NCI-H510A (cell line): ENCODE measurements at places on chromosomes 4 and X.

DNA sequence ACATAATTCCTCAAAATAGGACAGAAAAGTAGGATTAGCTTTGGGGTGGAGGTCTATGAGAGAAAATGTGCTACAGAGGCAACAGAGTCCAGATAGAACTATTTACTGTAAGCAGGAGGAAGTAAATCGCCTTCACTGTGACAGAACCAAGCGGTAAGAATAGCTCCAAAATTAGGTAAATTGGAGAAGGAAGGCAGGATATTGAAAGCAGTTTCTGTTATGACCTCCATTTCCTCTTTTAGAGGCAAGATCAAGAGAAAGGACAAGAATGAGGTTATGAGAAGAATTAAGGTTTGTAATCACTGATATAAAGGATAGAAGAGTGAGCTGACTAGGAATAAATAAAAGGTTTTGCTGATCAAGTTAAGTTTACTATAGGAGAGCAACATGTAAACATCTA is 44.1 kb upstream of the NEUROG2 start:
- no peak for DNase-seq

- no peak for DNase-seq
These were observed 34.7 kb downstream of the IL13RA1 start for GRCh38 chrX:118761939-118762707.

DNA sequence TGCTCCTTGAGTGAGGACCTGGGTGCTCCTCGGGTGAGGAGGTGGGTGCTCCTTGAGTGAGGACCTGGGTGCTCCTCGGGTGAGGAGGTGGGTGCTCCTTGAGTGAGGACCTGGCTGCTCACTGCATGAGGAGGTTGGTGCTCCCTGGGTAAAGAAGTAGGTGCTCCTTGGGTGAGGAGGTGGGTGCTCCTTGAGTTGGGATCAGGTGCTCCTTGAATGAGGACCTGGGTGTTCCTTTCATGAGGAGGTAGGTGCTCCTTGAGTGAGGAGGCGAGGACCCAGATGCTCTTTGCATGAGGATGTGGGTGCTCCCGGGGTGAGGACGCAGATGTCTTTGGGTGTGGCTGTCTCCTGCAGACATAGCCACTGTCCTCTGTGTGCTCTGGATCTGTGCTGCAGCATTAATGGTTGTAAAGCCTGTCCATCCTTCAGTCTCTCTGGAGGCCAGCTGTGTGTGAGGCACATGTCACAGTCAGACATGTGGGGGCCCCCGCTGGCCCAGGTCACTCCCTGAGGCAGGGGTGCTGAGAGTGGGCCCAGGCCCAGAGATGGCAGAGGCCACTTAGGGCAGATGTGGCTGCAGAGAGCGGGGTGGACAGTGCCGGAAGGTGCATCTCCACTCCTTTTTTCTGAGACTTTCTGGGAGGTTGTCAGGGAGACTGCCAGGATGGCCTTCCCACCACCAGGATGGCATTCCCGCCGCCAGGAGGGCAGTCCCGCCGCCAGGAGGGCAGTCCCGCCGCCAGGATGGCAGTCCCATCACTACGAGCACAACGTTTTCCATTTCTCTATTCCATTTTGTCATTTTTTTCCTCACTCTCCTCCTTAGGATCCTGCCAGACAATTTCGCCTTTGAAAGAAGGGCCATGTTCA is 101.8 kb downstream of the HMX1 start:
- no peak for DNase-seq

- DNase-seq = no peak
These were observed 22.2 kb upstream of the HMX1 start for GRCh38 chr4:8893624-8894423.

GRCh38 chr4:185870366-185870765 is 58.4 kb upstream of the SORBS2 start:
- DNase-seq = no peak

DNA sequence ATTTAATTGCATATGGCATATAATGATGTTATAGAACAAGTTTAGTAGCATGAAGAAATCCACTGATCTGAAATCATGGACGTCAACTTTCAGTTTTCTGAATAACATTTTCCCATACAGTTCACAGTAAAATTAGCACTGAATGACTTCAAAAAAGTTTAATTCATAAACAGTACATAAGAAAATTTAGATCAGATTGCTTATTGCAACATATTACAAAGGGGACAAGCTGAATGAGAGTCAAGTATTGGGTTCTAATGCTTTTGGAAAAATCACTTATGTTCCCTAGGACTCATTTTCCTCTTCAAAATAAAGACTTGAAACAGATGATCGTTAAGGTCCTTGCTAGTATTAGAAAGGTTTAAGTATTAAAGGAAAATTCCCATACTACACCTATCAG is 898.3 kb upstream of the INTU start:
- DNase-seq = no peak

DNA sequence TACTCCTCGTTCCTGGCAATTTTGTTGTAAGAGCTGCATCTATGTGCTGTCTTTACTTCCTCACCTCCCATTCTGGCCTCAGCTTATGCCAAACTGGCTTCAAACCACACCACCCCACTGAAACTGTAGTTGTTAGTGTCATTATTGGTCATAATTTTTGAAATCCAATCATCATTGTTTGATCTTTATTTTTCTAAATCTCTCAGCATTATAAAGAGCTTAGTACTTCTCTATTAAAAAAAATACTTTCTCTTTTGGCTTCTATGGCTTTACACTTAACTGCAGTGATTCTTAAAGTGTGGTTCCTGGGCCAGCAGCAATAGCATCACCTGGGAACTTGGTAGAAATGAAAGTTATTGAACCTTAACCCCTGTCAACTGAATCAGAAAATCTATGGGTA is 83.5 kb upstream of the GRPR start:
- no peak for DNase-seq

- DNase-seq = no peak
These were observed at the start of gene ITIH6 for GRCh38 chrX:54798137-54798536. Gene ITIH6 (minus strand): TSS chrX:54798255. CDS start chrX:54798210, 45 bp downstream.

DNA sequence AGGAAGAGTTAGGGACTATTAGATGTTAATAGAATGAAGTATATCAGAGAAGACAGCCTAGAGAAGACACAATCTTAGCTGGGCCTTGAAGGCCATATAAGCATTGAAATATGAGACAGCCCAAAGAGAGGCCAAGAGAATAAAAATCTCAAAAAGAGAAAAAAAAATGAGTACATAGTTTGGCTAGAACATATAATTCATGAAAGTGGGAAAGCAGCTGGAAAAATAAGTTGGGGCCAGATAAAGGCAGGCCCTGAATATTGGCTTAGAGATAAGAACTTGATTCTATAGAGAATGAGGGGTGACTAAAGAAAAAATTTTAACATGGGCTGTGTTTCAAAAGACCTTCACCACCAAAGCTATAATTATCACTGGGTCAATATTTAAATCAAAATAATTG is 7.4 kb upstream of the UTP3 start:
- DNase-seq = no peak

- DNase-seq = no peak
These were observed 51.6 kb upstream of the NHS start for GRCh38 chrX:17323397-17323796.

DNA sequence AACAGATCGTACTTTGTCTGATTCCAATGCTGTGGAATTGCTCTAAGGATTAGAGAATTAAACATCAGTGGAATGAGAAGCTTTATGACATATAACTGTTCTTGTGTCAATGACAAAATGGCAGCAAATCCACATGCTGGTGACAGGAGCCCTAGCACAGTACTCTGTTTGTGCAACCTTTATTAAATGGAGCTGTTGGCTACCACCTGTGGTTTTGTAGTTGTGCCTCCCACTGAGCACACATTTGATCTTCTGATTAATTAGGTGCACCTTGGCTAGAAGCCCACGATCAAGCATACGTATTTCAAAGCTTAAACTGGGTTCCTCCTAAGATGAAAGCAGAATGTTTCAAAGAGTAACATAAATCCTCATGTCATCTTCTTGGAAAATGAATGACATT is 394.0 kb upstream of the IGFBP7 start:
- peak; percentile 80 for DNase-seq

GRCh38 chrX:29478336-29479069 is 736.9 kb upstream of the MAGEB2 start:
- DNase-seq = no peak

- DNase-seq = no peak
These were observed 12.2 kb upstream of the ODAM start for GRCh38 chr4:70183168-70183939.

- DNase-seq = no peak
These were observed 107.6 kb upstream of the SRD5A3 start for GRCh38 chr4:55238407-55238806.

DNA sequence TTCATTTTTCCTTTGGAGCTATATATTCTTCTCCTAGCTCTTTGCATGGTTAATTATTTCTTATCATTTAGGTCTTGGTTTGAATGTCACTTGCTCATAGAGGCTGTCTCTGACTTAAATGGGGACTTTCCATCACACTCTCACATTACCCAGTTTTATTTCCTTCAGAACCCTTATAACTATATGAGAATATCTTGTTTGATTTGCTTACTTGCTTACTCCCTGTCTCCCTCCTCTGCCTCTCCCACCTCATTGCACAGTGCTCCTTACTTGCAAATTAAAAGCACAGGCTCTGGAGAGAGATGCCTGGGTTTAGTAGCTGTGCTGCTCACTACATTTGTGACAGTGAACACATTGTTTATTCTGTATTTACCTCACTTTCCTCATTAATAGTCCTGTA is 174.6 kb downstream of the SOWAHB start:
- no peak for DNase-seq

DNA sequence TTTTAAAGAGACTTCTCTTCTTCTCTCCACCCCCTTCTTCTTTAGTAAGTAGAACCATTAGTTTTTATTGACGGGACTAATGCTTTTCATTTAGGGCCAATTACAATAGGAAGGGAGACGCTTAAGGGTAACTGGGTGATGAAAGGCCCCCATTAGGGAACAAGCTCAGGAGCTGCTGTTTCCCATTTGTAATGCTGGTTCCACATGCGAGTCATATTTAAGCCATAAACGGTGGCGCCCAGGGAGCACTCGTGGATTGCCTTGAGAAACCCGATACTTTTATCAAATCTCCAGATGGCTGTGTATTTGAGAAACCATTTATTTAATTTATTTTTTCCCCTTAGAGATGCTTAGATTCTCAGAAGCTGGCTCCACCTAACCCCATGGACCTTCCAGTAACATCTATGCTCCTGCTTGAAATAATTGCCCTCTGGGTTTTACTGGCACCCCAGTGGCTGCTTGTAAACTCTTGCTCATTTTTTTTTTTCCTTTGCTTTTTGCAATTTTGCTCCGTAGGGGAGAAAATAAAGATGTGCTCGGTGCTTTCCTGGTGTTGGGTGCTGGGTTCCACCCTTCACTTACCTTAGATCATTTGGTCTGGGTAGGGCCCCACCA is 124.2 kb upstream of the MSX1 start:
- no peak for DNase-seq

DNA sequence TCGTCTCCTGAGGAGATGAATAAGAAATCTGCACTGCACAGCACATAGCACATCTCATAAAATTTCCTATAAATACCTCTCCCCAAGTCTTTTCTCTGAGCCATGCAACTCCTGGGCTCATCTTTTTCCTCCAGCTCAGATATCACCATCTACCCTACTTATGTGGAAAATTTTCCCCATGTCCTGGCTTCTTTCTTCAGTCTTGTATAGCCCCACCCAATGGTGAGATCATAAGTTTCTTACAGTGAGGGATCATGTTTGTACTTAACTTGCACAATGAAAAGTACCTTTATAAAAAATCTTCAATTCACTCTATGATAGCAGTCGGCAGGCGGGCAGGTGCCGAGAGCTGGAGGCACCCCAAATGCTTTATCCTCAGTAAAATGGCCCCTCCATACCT is 198.6 kb upstream of the S100G start:
- no peak for DNase-seq

- DNase-seq = no peak
These were observed 79.6 kb downstream of the COMMD8 start for GRCh38 chr4:47383829-47384427.

GRCh38 chr4:152780267-152780778 is 569 bp downstream of the ARFIP1 start:
- DNase-seq = no peak

DNA sequence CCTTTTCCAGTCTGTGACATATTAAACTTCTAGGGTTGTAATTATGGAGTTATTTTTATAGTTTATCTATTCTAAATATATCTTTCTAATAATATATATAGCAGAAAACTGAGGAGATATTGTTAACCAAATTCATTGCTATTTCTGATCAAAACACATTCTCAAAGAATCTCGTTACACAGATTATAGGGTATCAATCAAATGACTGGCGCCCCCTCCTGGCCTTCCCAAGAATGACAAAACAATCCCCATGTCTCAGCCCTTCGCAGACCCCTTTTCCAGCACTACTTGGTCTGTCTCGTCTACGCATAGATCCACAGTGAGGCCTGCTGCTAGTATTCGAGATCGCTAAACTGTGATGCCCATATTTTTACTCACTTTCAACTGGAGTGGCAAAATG is 209.3 kb downstream of the GPC3 start:
- no peak for DNase-seq

DNA sequence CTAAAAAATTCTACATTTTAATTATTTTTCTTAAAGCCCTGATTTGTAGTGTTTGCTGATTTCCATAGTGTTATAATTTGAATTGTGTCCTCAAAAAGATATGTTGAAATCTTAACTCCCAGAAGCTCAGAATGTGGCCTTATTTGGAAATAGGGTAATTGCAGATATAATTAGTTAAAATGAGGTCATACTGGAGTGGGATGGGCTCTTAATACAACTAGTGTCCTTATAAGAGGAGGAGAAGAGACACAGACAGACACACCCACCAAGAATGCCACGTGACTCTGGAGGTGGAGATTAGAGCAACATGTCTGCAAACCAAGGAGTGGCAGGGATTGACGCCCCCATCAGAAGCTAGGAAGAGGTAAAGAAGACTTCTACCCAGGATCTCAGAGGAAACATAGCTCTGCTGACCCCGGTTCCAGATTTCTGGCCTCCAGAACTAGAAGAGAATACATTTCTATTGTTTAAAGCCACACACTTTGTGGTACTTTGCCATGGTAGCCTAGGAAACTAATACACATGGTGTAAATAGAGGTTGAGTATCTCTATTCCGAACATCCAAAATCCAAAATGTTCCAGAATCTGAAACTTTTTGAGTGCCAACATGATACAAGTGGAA is 70.5 kb upstream of the IRF2 start:
- no peak for DNase-seq

DNA sequence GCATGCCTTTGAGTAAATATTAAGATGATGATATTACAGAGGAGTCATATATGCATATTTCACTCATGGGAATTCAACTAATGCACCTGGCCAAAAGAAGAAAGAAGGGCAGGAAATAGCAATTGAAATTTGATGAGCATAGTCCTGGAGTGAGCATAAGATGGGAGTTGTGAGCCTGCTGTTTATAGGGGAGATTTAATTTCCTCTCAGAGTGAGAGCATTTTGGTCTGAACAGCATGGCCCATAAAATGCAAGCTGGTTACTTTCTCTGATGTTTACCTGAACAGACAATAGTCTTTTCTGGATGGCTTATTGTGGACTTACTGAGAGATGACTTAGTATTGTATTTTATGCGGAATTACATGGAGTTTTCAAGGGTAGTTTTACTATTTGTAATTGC is 53.6 kb downstream of the FHIP1A start:
- DNase-seq = no peak
